NCI-H187 treated with DMSO at 0.1 percent for 48 hours (cell line): ENCODE measurements at places on chromosomes 4 and X.

DNA sequence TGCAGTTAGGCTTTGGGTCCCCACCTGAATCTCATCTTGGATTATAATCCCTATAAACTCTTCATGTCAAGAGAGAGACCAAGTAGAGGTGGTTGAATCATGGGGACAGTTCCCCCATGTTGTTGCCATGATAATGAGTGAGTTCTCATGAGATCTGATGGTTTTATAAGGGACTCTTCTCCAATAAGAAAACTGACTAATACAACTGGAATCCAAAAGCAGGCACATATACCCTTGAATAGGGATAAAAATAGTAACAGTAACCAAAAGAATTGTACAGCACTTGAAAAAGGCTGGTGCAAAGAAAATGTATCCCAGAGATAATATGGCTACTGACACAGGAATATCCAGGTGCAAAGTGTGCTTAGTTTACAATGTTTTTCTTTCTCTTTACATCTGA lies 351.5 kb upstream of the MAD2L1 start:
- no peak for DNase-seq

DNA sequence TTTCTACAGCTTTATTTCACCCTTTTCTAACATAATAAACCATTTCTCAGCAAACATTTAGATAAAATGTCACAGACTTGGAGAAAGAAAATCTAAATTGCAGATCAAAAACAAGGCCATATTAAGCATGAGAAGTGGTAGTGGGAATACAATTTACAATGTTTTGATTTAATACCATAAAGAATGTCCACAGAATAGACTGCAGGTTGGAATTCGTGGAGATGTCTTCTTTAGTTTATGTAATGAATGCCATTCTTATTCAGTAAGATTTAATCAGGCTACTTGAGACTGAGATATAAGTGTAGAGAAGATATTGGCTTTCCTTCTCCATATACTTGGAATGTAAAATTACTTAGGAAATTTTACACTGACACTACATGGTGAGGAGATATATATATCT lies 91.9 kb upstream of the ZFP42 start:
- no peak for DNase-seq

- DNase-seq: no peak
Measured at GRCh38 chr4:20496068-20496467, 204.2 kb upstream of the PACRGL start.

DNA sequence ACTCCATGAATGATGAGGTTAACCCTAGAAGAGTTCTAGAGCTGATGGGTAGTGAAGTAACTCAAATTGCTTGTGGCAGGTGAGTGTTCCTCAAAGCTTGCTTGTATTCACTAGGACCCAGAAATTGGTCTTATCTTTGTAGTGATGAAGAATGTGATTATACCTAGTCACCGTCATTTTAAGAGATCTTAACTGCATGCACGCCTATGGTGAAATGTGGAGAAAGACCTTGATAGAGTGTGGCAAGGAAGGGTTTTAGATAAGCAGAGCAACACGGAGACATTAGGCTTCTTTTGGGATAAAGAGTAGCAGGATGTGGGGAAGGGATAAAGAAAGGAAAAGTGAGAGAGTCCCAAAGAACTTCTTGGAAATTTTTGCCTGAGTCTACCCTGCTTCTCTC lies 42.4 kb downstream of the NAP1L5 start:
- no peak for DNase-seq

GRCh38 chrX:30930679-30931078 lies 41.6 kb upstream of the TAB3 start:
- DNase-seq: no peak

GRCh38 chrX:100647095-100647494 lies 3.1 kb downstream of the SRPX2 start:
- no peak for DNase-seq

DNA sequence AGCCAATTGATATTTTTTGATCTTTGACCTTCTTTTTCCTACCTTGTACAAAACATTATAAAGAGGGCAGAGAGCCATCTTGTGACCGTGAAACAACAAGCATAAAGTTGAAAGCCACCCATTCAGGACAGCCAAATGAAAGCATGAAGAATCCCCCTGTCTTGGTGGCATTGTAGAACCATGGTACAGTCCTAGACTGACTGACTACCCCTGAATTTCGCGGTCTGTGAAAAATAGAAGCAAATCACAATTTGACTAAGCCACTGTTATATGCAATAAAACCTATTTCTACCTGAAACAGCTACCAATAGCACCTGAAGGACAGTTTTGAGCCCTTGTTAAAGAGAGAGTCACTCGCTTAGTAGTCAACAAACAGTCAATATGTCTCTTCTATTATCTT lies 527.4 kb downstream of the MID1IP1 start:
- no peak for DNase-seq

GRCh38 chr4:94726524-94727123 lies 31.1 kb upstream of the BMPR1B start:
- no peak for DNase-seq

DNA sequence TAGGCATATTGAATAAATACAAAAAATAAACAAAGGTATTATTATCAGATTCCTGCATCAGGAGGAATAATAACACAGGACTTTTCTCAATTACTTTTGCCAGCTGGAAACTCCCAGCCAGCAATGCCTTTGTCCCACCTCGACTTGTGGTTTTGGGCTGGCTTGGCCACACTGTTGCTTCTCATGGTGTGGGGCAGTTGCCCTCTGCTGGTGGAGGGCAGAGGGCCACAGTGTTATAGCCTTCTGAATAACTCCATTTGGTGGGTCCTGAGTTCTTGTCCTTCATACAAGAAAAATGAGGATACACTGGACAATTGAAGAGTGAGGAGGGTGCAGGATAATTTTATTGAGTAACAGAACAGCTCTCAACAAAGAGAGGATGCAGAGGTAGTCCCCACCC lies 1206.0 kb upstream of the ADGRL3 start:
- DNase-seq: no peak
